ENCODE measurements at places on chromosomes 2 and 18. TPM values are rescaled to one million over a fixed set of nuclear protein-coding genes. Genes with fewer than 3 reads are reported as not detected.

DNA sequence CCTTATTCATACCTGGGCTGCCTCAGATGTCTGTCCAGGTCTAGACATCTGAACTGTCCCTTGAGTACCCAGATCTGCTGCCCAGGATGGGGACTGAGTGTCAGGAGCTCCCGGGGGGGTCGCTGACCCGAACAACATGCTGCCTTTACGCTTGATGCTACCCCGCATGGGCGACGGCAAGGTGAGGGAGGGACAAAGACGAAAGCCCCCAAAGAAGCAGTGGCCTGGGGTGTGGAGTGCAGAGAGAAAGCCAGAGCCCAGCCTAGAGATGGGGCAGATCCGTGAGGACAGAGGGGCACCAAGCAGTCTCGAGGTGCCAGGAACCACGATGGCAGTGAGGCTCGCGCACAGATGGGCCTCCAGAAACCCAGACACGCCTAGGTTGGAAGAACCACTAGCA is 234.7 kb downstream of the ATAD2B start:
- DNase-seq: no peak

- no peak for DNase-seq
Measured at GRCh38 chr18:2911533-2911932, 64.7 kb downstream of the EMILIN2 start.

DNA sequence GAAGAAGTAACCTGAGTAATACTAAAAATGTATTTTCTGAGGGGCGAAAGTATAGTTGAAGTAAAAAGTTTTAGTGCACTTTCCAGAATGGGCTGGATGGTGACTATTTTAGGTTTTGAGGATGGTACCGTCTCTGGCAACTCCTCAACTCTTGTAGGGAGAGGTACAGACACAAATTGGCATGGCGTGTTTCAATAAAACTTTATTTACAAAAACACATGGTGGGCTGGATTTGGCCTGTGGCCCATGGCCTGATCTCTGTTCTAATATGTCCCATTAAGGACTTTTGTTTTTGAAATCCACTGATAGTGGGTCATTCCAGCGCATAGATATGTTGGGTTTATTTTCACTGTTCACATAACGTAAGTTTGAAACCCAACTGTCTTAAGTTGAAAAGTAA is 132.8 kb downstream of the AGAP1 start:
- DNase-seq: no peak

DNA sequence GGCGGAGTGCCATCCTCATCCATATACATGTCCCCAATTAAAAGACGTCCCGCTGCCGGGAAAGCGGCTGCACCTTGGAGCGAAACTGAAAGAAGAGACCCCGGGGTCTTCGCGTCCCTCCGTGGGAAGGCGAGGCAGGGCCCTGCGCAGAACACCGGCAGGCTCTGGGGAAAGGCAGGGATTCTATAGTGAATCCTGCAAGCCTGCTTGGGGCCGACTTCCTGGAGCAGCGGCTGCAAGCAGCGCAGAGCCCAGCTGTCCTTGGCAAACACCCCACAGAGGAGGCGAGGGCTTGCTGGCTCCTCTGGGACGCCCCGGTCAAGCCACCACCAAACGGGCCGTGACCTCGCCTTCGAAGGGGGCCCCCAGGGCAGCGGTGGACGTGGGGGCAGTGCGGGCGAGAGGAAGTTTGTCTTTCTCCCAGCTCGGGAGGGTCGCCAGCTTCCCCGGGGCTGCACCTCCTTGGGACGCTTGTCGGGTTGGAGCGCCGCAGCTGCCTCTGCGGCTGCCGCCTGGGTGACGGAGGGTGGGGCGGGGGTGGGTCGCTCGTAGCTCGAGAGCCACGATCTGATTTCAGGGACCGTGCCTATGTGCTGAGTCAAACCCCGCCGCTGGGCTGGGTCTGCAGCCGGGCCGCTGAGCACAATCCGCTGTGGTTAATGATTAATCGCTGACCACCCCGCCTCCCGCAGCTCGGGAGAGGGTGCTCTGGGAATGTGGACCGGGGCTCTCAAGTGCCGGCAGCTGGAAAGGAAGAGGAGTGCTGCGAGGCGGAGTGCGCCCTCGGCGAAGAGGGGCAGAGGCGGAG is 486 bp upstream of the GPR39 start:
- peak; percentile 34 for DNase-seq

GRCh38 chr2:196315388-196316049 is 144.1 kb upstream of the STK17B start:
- DNase-seq: no peak

- no peak for DNase-seq
Measured at GRCh38 chr2:55782528-55783173, 89.0 kb upstream of the PNPT1 start.

- no peak for DNase-seq
Measured at GRCh38 chr2:227295806-227296205, 29.2 kb upstream of the MFF start.

SETBP1 gene
- 24.1 TPM for total RNA-seq

UGT1A10 gene
- not detected for total RNA-seq

CPO gene
- total RNA-seq: 0.89 TPM

SLC16A14 gene
- 8.2 TPM for total RNA-seq

FEV gene
- not detected for total RNA-seq

TRABD2A gene
- total RNA-seq: 1.5 TPM

Measured in skin of body (tissue), 3 donors.